ENCODE measurements at places on chromosomes 2 and 18. TPM values are rescaled to one million over a fixed set of nuclear protein-coding genes. Genes with fewer than 3 reads are reported as not detected.

The ACVR1C gene
- total RNA-seq = 0.45 TPM

DNA sequence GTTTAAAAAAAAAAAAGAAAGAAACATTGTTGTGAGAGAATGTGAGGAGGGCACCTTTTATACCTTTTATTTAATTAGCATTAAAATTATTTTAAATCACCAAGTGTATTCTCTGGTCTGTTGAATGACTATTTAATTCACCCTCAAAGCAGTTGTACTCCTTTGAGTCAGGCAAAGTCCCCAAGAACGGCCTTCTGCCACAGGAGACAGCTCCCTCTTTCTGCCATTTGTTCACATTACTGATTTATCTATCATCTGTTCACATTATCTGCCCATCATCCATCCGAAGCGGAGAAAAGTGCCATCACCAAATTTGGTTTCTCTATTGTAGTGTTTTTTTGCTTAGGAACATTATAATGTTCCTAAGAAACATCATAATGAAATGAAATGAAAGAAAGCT is 240.7 kb upstream of the DPP10 start:
- H3K27ac ChIP-seq = no peak overlapping the region
- no peaks in the 10 kb centered on the region for H3K27me3 ChIP-seq
- no peak for DNase-seq
- H3K4me1 ChIP-seq = no peaks in the 10 kb centered on the region

DNA sequence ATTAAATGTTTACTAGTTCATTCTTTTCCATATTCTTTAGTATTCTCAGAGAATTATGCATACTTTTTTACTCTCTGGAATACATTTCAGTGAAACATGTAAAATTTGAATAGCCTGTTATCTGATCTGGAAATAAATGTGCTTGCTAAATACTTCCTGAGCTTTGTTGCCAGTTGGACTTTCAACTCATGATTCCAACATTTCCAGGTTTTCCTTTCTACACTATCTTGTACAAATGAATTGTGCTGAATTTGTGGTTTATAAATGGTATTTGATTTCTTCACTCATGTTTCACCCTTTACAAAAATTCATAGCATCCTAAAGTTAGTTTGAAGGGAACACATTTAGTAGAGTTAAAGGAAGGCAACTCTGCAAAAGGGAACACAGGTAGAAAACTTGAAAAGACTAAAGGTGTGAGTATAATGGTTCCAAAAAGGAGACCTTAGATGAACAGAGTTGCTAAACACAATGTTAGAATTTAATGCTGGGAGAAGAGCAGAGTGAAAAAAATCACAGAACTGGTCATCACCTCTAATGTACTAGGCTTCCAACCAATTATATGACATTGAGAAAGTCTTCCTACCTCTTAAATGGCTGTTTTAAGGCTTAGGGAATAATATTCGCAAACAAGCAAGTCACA is 28.6 kb downstream of the SYT4 start:
- no peaks in the 10 kb centered on the region for H3K4me1 ChIP-seq
- H3K36me3 ChIP-seq = no peaks in the 10 kb centered on the region
- H3K27ac ChIP-seq = no peak overlapping the region
- H3K4me3 ChIP-seq = no peak overlapping the region

DNA sequence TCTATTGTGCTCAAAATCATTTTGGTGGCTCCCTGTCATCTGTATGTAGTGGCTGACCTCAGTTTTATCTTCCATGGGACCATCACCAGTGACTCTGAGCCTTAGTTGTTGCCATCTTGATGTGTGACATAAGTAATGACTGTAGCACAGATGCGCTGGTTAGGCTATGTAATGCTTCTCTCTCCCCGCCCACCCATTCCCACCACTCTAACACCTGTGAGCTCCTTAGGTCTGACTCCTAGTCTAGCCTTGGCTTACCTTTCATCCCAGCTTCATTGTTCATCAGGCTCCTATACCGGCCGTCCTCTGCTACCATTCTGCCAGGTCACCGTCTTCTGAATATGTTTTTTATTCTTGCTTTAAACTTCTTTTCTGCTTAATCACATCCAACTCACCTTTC is 17.2 kb downstream of the MYO1B start:
- H3K27me3 ChIP-seq = no peaks in the 10 kb centered on the region
- no peak overlapping the region for H3K4me3 ChIP-seq
- no peak for DNase-seq
- H3K36me3 ChIP-seq = no peaks in the 10 kb centered on the region

The APCDD1 gene
- total RNA-seq = not detected

The PPP1R1C gene
- total RNA-seq = not detected

DNA sequence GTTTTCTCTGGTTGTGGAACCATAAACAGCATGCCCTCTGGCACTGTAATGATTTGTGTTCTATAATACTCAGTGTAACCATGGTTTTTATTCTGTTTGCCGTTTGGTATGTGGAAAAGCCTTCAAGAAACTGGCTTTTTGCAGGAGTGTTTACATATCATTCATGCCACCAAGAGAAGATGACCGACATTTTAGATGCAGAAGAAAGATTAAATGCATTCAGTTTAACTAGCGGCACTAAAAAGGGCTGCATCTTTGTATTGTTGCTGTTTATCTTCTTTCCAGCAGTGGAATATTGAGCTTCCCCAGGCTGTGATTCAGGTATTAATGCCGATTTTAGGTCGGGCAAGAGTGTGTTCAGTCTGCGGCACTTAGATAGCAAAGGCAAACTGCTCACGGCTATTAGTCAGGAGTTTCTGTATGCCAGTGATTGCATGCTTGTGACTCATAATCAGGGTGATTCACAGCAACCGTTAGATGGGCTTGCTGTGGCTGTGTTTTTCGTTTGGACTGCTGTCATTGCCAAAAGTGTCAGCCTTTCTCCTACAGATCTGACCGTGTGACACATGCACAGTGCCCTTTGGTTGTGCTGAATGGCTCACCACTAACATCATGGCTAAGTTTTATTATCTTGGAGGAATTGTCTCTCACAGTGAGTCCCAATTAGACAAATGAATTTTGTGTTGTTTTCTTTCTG is 479.7 kb downstream of the PARD3B start:
- no peak for DNase-seq
- H3K27ac ChIP-seq = no peak overlapping the region
- no peaks in the 10 kb centered on the region for H3K36me3 ChIP-seq

The LIMS2 gene
- total RNA-seq = not detected

- H3K4me3 ChIP-seq = no peak overlapping the region
- no peak overlapping the region for H3K27ac ChIP-seq
- no peak for DNase-seq
- H3K4me1 ChIP-seq = peaks cover 16% of the 10 kb centered on the region
Observed at GRCh38 chr2:174014011-174014698, 49.0 kb upstream of the SP3 start.

GRCh38 chr2:42424033-42424432 is 63.0 kb upstream of the COX7A2L start:
- no peak overlapping the region for H3K4me3 ChIP-seq
- H3K36me3 ChIP-seq = no peaks in the 10 kb centered on the region
- no peaks in the 10 kb centered on the region for H3K27me3 ChIP-seq
- H3K27ac ChIP-seq = no peak overlapping the region
- no peaks in the 10 kb centered on the region for H3K4me1 ChIP-seq
- DNase-seq = no peak

- no peak for DNase-seq
- H3K36me3 ChIP-seq = no peaks in the 10 kb centered on the region
- no peak overlapping the region for H3K27ac ChIP-seq
- no peak overlapping the region for H3K4me3 ChIP-seq
- no peaks in the 10 kb centered on the region for H3K27me3 ChIP-seq
Observed at GRCh38 chr2:235776531-235776930, 282.7 kb downstream of the AGAP1 start.

All from natural killer cell (primary cell).